ENCODE measurements at places on chromosomes 7 and 10.

- no peak for DNase-seq
Observed at GRCh38 chr10:6591668-6592067, 11.6 kb upstream of the PRKCQ start.

DNA sequence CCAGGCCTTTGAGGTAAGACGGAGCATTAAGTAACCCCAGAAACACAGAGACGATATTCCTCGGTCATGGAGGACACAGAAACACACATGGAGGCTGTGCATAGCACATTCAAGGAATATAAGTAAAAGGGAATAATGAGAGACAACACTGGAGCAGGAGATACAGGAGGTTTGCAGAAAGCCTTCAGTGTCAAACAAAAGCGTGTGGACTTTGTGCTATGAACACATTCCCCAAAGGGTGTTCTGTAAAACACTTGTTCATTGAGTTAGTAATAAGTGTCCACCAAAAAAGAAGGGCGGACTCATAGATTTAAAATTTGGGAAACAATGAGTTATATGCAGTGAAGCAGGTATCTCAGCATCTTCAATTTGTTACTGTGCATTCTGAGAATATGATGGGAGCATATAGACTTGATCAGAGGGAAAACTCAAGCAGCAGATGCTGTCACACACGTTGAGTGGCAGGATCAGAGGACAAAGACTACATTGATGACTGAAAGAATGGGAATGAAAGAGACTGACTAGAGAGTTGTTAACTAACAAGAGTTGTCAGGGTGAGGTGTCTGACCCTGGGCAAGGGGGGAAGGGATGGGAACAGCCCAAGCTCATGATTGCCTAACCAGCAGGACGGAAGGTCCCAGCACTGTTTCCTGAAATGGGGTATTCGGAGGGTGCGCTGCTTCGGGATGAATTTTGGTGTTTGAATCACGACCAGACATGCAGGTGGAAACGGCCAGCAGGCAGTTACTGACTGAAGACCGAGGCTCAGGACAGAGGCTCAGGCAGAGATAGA is 85.2 kb upstream of the VIPR2 start:
- DNase-seq: no peak

- no peak for DNase-seq
Observed at GRCh38 chr7:88522771-88523293, 216.1 kb upstream of the STEAP4 start.

DNA sequence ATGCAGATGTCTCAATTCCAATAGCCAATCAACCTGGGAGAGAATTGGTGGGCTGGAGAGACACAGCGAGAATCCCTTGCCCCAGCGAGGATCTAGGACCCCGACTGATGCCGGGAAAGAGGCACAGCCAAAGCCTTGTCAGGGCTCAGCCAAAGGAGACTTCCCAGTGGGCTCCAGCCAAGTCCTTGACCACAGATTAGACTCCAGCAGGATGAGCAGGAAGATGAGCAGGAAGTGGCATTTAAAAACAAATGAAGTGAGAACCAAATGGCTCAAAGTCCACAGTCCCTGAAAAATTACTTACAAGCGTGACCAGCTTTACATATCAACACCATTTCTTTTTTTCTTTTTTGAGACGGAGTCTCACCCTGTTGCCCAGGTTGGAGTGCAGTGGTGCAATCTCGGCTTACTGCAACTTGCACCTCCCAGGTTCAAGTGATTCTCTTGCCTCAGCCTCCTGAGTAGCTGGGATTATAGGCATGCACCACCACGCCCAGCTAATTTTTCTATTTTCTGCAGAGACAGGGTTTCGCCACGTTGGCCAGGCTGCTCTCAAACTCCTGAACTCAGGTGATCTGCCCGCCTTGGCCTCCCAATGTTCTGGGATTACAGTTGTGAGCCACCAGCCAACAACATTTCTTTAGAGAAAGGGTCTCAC is 40.2 kb downstream of the CTBP2 start:
- peak; percentile 57 for DNase-seq

DNA sequence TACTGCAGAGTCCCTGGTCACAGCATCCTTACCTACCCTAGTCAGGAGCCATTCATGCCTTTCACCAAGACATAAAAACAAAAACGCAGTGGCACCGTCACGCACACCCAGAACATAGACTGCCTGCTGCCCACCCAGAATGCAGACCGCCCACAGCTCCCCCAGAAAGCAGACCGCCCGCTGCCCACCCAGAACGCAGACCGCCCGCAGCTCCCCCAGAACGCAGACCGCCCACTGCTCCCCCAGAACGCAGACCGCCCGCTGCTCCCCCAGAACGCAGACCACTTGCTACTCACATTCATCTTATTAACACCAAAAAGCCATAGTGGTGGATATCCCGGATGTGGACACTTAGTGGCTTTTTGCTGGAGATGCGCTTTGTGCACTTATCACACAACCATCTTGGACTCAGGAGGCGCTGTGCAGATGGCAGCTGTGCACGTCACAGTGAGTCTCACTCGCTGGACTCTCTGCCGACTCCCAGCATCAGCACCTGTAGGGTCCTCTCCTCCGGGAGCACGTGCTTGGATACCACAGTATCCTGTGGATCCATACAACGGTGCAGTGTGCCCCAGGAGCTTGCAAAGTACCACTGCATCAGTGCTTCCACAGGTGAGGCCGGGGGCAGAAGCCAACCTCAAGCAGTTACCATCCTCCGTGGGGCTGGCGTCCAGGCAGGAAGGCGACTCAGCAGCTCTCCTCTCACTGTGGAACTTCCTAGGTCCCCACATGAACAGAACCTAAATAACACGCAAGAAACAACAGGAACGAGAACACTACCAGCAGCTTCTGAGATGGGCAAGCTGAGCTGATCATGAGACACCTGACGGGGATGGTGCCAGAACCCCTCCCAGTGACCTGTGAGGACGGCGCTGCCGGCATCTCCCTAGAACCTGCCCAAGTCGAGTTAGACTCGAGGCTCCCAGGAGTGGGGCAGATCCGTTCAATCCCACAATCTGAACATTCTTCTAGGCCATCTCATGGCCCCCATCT is 161.0 kb downstream of the DIP2C start:
- peak; percentile 53 for DNase-seq

- DNase-seq: no peak
Observed at GRCh38 chr7:38211486-38211885, 33.4 kb downstream of the STARD3NL start.

DNA sequence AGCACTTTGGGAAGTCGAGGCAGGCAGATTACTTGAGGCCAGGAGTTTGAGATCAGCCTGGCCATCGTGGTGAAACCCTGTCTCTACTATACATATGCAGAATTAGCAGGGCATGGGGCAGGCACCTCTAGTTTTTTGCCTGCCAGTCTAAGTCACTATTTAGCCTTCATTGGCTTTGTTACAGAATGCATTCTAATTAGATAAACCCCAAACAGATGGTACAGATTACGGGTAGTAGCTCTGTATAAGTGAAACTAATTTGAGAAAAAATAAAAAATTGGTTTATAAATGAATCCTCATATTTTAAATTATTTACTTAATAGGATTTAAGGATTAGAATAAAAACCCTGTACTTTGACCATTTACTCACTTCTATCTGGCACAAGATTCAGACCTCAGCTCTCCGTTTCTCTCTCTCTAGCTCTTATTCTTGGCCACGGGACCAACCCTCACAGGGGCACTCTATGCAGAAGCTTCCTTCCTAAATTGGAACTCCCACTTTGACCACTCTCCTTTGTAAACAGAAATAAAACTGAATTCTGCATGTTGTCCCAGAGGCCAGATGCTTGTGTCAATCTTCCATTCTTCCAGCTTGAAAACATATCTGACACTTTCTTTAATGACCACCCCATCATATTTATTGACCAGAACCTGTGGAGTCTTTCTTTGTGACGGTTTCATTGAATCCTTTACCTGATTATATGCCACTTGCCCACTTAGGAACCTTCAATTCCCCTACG is 26.8 kb downstream of the BET1 start:
- no peak for DNase-seq

- DNase-seq: no peak
Observed at GRCh38 chr10:70885481-70885880, 2.9 kb downstream of the PCBD1 start.

GRCh38 chr7:151597541-151598444 is 78.1 kb upstream of the RHEB start:
- no peak for DNase-seq

- DNase-seq: peak; percentile 50
Observed at GRCh38 chr10:42962902-42963231, 114.0 kb upstream of the RET start.

GRCh38 chr10:78049851-78050250 is 16.2 kb downstream of the RPS24 start:
- no peak for DNase-seq

GRCh38 chr7:118153551-118154177 is 30.3 kb upstream of the LSM8 start:
- DNase-seq: no peak

DNA sequence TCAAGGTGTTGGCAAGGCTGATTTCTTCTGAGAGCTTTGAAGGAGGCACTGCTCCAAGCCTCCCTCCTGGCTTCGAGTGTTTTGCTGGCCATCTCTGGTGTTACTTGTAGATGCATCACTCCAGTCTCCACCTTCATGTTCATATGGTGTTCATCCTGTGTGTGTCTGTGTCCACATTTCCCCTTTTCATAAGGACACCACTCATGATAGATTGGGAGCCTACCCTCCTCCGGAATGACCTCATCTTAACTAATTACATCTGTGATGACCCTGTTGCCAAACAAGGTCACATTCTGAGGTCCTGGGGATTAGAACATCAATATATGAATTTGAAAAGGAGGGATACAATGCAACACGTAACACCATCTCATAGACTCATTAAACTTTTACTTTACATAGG is 119.0 kb downstream of the CREB5 start:
- DNase-seq: no peak

DNA sequence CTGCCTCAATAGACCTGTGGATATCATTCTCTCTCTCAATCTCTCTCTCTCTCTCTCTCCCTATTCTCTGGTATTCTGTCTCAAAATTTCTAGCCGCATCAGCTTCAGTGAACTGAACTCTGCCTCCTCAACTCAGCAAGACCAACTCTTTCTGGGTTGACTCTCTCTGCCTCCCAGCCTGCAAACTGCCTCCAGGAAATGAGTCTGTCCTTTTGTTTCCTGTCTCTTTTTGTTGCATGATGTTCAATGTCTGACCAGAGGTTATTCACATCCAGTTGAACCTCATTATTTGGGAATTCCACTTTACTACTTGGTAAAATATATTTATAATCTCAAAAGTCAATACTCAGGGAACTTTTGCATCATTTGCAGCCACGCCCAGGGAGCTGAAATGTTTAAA is 682.7 kb upstream of the FZD8 start:
- DNase-seq: no peak

DNA sequence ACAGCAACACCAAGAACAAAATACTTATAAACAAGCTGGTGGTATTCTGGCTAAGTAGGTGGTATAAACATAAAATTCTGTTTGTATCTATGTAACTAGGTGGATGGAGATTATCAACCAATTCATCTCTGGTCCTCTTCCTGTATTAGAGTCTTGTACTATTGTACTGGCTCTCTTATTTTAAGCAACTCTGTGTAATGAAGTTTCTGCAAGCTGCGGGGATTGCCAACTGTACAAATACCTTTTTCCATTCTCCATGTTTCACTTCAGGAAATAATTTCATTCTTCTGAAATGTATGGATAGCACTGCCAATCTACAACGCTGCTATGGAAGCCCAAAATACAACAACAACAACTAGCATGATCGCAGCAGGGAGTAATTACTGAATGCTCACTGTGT is 44.8 kb downstream of the JAZF1 start:
- DNase-seq: no peak

DNA sequence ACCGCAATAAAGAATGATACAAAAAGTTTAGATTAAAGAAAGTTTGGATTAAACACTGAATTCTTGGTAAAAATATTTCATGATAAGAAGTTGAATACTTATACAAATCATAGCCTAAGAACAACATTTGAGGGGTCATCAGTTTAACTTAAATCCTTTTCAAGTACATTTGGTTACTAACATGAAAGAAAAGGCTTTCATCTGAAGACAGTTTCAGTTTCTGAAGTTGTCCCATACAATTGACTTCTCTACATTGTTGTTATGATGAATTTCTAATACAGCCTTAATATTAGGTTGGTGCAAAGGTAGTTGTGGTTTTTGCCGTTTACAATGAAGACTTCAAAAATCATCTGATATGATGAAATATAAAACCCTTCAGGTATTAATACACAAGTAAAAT is 317.5 kb upstream of the MAGI2 start:
- no peak for DNase-seq

DNA sequence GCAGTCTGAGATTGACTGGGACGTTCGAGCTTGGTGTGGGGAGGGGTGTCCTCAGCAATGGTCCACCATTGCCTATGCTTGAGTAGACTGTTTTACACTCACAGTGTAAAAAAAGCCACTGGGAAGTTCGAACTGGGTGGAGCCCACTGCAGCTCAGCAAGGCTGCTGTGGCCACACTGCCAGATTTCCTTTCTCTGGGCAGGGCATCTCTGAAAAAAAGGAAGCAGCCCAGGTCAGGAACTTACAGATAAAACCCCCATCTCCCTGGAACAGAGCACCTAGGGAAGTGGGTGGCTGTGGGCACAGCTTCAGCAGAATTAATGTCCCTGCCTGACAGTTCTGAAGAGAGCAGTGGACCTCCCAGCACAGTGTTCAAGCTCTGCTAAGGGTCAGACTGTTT is 80.3 kb downstream of the BICC1 start:
- DNase-seq: no peak

DNA sequence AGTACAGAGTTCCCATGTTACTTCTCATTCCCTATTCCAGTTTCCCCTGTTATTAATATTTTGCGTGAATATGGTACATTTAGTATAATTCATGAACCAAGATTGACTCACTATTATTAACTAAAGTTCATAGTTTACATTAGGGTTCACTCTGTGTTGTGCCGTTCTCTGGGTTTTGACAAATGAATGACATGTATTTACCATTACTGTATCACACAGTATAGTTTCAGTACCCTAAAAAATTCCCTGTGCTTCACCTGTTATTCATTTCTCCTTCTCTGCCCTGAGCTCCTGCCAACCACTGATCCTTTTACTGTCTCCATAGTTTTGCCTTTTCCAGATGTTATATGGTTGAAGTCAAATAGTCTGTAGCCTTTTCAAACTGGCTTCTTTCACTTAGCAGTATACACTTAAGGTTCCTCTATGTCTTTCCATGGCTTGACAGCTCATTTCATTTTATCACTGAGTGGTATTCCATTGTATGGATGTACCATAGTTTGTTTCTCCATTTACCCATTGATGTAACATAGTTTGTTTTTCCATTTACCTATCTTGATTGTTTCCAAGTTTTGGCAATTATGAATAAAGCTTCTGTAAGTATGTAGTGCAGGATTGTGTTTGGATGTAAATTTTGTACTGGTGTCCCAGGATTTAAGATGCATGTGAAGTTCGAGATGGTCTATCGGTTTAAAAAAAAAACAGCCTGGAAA is 58.8 kb downstream of the CDK14 start:
- no peak for DNase-seq

DNA sequence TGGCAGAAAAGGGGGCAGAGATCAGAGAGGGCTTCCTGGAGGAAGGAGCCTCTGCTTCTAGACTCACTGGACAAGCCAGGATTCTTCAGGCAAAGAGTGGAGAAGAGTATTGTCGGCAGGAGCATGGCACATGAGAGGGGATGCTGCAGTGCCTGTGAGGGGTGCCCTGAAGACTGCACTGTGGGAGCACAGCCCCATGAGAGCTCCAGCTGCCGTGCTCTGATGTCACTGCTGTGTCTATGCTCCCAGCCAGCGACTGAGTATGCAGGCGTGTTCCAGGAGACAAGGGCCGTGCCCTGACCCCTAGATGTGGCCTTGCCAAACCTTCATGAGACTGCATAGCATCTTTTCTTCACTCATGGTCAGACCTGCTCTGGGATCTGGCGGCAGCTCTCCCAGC is 339.1 kb downstream of the RPS24 start:
- no peak for DNase-seq

GRCh38 chr7:20441991-20442441 is 111.3 kb downstream of the ITGB8 start:
- no peak for DNase-seq

Measured in sigmoid colon (tissue), 7 donors.